ENCODE measurements at places on chromosomes 7 and 10.
A peak's percentile ranks its signal among the peaks of the same experiment; 100 is the strongest.

DNA sequence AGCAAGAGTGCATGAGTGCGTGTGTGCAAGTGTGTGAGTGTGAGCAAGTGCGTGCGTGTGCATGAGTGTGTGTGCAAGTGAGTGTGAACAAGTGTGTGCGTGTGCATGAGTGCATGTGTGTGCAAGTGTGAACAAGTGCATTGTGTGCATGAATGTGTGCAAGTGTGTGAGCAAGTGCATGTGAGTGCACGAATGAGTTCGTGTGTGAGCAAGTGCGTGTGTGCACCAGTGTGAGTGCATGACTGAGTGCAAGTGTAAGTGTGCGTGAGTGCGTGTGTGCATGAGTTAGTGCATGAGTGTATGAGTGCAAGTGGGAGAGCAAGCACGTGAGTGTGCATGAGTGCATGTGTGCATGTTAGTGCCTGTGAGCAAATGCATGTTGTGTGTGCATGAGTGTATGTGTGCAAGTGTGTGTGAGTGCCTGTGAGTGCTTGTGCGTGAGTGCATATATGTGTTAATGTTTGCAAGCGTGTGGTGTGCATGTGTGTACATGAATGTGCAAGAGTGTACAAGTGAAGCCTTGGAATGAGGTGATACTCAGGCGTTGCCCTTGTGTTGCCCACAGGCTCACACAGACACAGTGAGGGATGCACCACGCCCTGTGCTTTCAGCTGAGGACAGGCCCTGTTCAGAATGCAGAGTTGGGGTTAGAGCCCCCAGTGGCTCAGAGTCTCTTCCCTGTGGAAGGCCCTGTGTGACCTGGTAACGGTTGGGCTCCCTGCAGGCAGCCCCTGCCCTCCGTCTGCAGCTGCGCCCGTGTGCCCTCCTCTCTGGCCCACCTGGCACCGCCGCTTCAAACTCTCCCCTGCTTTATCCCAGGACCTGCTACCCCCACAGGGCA is 97.1 kb downstream of the NKX6-2 start:
- no peak overlapping the region for H3K27ac ChIP-seq
- peaks cover 7% of the 10 kb centered on the region for H3K4me1 ChIP-seq
- H3K36me3 ChIP-seq, result no peaks in the 10 kb centered on the region
- DNase-seq, result no peak

DNA sequence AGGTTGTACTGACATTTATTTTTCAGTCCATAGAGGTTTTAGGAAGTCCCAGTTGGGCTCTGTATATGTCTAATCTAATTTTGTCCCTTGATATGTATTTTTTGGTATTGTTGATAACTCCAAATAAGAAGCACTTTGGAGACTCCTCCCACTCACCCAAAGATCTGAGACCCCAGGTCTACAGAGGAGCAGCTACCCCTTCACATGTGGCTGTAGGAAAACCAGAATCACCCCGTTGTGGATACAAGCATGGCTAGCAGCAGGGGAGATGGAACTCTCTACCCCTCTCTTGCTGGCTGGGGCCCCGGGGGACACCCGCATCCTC is 9.4 kb downstream of the HHEX start:
- H3K27me3 ChIP-seq, result no peaks in the 10 kb centered on the region
- H3K36me3 ChIP-seq, result no peaks in the 10 kb centered on the region
- no peaks in the 10 kb centered on the region for H3K4me1 ChIP-seq
- no peak for DNase-seq

DNA sequence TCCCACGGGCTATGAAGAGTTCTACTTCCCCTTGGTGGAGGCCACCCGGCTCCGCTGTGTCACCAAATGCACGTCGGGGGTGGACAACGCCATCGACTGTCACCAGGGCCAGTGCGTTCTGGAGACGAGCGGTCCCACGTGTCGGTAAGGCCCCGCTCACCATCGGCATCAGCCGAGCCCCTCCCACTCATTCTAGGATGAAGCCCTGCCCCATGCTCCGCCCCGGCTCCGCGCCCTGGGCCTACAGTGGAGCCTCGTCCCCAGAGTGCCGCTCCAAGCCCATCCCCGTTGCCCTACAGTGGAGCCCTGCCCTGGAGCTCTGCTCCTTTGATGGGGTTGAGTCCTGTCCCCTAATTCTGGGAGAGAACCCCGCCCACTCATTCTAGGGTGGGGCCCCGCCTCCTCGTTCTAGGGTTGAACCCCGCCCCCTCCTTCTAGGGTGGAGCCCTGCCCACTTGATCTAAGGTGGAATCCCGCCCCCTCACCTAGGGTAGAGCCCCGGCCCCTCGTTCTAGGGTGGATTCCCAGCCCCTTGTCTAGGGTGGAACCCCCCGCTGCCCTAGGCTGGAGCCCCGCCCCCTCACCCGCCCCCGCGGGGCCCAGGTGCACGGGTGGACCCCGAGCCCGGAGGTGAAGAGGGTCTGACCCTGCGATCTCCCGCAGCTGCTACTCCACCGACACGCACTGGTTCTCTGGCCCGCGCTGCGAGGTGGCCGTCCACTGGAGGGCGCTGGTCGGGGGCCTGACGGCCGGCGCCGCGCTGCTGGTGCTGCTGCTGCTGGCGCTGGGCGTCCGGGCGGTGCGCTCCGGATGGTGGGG is 3.4 kb upstream of the MUC12 start:
- peak; percentile 94 for DNase-seq
- no peaks in the 10 kb centered on the region for H3K36me3 ChIP-seq
- H3K4me1 ChIP-seq, result no peaks in the 10 kb centered on the region

- H3K36me3 ChIP-seq, result no peaks in the 10 kb centered on the region
- DNase-seq, result no peak
- no peak overlapping the region for H3K4me3 ChIP-seq
- no peaks in the 10 kb centered on the region for H3K27me3 ChIP-seq
- no peak overlapping the region for H3K27ac ChIP-seq
- peaks cover 8% of the 10 kb centered on the region for H3K4me1 ChIP-seq
These were observed 8.5 kb upstream of the TMEM270 start for GRCh38 chr7:73852500-73852899.

- no peaks in the 10 kb centered on the region for H3K36me3 ChIP-seq
- no peak overlapping the region for H3K27ac ChIP-seq
- no peak for DNase-seq
- H3K4me1 ChIP-seq, result no peaks in the 10 kb centered on the region
- no peaks in the 10 kb centered on the region for H3K27me3 ChIP-seq
These were observed 200.3 kb upstream of the PCLO start for GRCh38 chr7:83362871-83363550.

DNA sequence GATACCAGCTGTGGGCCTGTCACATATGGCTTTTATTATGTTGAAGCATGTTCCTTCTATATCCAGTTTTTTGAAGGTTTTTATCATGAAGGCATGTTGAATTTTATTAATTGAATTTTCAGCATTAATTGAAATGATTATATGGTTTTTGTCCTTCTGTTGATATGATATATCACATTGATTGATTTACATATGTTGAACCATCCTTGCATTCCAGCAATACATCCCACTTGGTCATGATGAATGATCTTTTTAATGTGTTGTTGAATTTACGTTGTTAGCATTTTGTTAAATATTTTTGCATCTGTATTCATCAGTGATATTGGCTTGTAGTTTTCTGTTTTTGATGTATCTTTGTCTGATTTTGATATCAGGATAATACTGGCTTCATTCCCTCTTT is 21.2 kb downstream of the PRSS37 start:
- no peaks in the 10 kb centered on the region for H3K27me3 ChIP-seq
- H3K27ac ChIP-seq, result no peak overlapping the region
- no peak for DNase-seq
- no peaks in the 10 kb centered on the region for H3K4me1 ChIP-seq
- no peaks in the 10 kb centered on the region for H3K36me3 ChIP-seq

- DNase-seq, result no peak
- no peak overlapping the region for H3K27ac ChIP-seq
These were observed 14.7 kb downstream of the SHH start for GRCh38 chr7:155797262-155798250.

- H3K27ac ChIP-seq, result no peak overlapping the region
- no peak overlapping the region for H3K4me3 ChIP-seq
- no peak for DNase-seq
- H3K4me1 ChIP-seq, result no peaks in the 10 kb centered on the region
- no peaks in the 10 kb centered on the region for H3K27me3 ChIP-seq
- no peaks in the 10 kb centered on the region for H3K36me3 ChIP-seq
These were observed 432.6 kb downstream of the TNS3 start for GRCh38 chr7:47149208-47149839.

GRCh38 chr7:44470135-44470479 is 20.4 kb downstream of the NUDCD3 start:
- no peaks in the 10 kb centered on the region for H3K4me1 ChIP-seq
- no peak overlapping the region for H3K27ac ChIP-seq
- no peaks in the 10 kb centered on the region for H3K27me3 ChIP-seq
- DNase-seq, result no peak

GRCh38 chr7:142000244-142000643 is 4.6 kb downstream of the MGAM start:
- DNase-seq, result no peak
- no peaks in the 10 kb centered on the region for H3K36me3 ChIP-seq
- H3K27me3 ChIP-seq, result no peaks in the 10 kb centered on the region
- no peak overlapping the region for H3K27ac ChIP-seq
- H3K4me1 ChIP-seq, result no peaks in the 10 kb centered on the region
- H3K4me3 ChIP-seq, result no peak overlapping the region

- H3K4me1 ChIP-seq, result no peaks in the 10 kb centered on the region
- DNase-seq, result no peak
- no peak overlapping the region for H3K4me3 ChIP-seq
- no peaks in the 10 kb centered on the region for H3K27me3 ChIP-seq
- H3K27ac ChIP-seq, result no peak overlapping the region
These were observed 65.8 kb upstream of the SEMA3C start for GRCh38 chr7:80984619-80985018.
